ENCODE measurements at places on chromosomes 12 and 14.
A peak's percentile ranks its signal among the peaks of the same experiment; 100 is the strongest.

GRCh38 chr12:33614630-33615029, 175.0 kb upstream of the SYT10 start:
- no peak for DNase-seq

DNA sequence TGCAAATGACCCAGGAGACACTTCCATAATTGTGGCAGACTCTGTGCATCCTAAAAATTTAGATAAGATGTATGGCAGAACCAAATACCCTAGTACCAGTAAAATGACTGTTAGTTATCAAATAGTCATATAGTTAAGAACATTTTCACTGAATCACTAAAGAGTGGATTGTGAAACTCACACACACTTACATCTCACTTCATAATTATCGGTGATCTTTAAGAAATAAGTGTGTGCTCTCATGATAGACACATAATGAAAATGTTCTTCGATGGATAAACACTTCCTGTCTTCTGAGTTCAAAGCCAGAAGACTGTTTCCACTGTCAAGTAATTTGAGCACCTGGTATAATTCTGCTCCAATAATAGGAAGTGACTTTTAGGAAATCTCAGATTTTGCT, 19.1 kb upstream of the KLRB1 start:
- DNase-seq = no peak

DNA sequence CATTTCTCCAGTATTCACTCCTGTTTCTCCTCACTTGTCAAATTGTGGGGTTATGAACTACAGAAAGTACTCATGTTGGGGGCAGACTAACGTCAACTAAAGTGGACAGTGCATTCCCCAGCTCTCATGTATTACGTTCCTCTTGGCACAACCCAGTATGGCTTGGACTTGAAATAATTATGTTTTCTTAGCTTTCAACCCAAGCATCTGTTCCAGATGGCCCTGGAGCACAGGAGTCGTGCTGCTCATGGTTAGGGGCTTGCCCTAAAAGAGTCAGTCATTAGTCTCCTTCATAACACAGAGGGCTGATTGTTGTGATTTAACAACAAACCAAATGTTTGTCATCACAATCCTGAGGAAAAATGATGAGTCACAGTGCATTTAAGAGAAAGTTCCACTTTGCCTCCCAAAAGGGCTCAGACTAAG, 154.4 kb downstream of the RPAP3 start:
- no peak for DNase-seq

GRCh38 chr12:78192979-78193378, 362.3 kb downstream of the NAV3 start:
- no peak for DNase-seq

- DNase-seq = no peak
These were observed 50.5 kb downstream of the TTC9 start for GRCh38 chr14:70692210-70692609.

- no peak for DNase-seq
These were observed 36.3 kb downstream of the STK38L start for GRCh38 chr12:27280412-27280811.

DNA sequence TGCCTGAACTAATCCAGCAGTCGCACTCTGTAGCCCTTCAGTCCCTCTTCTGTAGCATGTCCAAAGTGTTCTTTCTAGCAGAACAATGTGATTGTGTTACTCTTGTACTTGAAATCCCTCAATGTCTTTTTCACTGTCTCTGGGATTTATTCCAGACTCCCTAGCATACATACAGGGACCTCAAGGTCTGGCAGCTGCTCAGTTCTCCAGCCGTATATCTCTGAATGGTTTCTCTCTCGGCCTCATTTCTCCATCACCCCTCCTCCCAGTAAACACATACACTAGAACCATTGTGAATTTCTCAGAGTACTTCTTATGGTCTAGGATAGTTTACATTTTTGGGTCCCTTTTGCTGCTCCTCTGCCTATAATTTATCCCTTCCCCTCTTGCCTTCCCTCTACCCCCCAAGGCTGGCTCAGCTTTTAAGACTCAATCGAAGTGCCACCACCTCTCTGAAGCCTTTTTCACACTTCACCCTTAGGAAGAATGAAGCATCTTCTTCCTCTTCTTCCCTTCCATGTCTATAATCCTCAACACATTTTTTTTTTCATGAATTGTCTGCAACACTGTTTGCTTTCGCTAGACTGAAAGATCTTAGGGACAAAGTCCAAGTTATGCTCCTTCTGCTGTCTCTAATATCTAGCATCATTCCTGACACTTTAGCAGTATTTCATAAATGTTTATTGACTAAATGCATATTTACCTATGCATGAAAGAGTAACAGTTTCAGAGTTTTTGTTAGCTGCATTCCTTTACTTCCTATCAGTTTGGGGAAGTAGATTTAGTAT, 446.1 kb downstream of the ZFP36L1 start:
- no peak for DNase-seq

DNA sequence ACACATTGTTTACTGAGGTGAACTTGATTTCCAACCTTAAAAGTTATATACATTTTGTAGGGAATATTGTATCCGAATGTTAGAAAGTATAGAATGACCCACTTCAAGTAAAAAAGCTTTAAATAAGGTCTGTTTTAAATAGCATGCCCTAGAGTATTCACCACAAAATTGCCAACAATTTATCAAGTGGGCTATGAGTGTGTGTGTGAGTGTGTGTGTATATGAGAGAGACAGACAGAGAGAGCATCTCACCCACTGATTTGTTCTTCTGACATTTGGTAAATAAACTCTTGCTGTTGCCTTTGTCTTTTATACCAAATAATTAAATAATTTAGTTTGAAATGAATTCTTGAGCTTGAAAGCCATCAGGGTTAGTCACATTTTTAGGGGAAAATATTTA, 29.8 kb upstream of the RAP1B start:
- no peak for DNase-seq

GRCh38 chr12:96981911-96982310, 74.9 kb downstream of the NEDD1 start:
- DNase-seq = no peak

- DNase-seq = no peak
These were observed 29.0 kb downstream of the NFKBIA start for GRCh38 chr14:35375558-35376025.

DNA sequence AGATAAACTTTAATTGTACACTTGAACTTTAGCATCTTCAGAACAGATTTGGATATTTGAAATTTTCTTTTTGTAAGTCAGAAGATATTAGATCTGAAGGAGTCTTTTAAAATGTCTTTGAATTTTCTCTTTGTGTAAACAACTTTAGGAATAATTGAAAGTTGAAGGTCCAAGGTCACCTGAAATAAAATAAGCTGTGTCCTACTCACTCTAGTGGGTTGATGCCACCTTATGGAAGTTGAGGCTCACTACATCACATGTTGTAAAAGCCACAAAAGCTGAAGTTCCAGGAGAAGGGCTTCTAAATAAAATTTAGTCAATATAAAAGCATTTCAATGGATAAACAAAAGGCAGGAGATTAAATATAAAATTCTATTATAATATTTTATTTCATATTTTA, 122.0 kb upstream of the ATXN7L3B start:
- DNase-seq = no peak

- DNase-seq = no peak
These were observed at the start of gene INHBC for GRCh38 chr12:57434517-57435223. TSS of gene INHBC (plus strand) at chr12:57434784. CDS start at chr12:57434887, 103 bp downstream.

- DNase-seq = no peak
These were observed 3.5 kb downstream of the MYF6 start for GRCh38 chr12:80710727-80711449.

DNA sequence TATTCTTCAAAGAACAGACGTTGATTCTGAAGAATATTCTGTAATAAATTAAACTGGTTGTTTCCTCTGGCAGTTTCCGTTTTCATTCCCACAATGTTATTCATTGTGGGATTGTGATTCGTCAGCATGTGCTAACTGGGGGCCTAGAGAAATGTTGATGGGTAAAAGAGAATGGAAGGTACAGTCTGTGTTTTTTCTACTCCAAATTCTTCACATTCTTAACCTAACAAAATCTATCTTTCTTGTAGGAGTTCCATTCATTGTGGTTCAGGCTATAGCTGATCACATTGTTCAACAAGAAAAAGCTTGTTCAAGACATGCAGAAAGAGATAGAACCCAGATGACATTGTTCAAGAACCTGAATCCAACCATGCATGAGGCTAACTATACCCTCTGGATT, 5.9 kb downstream of the CD163 start:
- DNase-seq = no peak

- DNase-seq = no peak
These were observed 279.7 kb downstream of the ZFP36L1 start for GRCh38 chr14:68513137-68513536.

- no peak for DNase-seq
These were observed 456.7 kb downstream of the AEBP2 start for GRCh38 chr12:19896041-19896440.

DNA sequence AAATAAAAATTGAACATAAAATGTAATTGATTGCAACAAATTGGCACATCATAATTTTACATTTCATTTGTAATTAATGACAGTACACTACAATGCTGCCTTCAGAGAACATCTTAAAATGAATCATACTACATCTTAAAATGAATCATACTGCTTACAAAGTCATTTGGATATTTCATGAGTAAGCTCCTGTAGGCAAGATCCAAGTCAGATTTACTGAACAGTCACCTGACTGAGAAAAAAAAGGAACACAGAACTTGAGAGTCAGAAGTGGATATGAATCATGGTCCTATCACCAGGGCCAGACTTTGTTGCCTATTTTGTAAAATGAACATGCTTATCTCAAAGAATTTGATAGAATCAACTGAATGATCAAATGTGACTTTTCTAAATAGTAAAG, 32.7 kb upstream of the FBLN5 start:
- peak; percentile 92 for DNase-seq

DNA sequence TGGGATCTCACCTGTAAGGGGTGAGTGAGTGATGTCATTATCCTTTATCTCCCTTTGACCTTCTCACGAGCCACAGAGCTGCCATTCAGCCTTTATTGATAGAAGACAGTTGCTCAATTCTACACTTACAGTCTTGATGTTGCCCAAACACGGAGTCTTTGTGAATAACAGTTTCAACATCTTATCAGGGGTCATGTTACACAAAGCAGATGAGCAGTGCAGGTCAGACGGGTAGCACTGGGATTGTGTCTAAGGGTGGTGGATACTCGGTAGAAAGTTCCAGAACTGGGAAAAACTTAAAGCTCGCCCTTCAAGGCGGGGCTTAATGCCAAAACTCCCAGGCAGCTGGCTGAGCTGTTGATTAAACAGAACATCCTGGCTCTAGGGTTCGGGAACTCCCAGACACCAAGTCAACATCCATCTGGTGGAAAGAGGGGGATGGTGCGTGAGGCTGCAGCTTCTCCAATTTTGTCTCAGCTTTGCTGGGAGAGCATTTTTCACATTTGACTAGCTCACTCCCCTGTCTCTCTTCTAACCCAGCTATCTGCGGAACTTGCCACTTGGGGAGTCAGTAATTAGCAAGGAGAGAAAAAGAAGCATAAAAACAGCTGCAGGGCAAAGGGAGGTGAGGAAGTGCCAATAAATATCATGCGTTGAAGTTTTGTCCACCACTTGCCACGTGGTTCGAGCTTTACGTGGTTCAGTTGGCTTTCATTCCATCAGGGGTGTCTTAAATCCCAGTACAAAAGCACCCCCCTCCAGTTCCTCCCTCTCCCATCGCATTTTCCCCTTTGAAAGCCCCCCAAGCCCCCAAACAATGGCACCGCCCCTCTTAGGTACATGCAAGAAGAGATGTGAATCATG, 31.0 kb downstream of the FOXN4 start:
- DNase-seq = no peak

GRCh38 chr12:2390850-2391390, 338.1 kb downstream of the CACNA1C start:
- no peak for DNase-seq
